ENCODE measurements at places on chromosomes 5 and 9.
A peak's percentile ranks its signal among the peaks of the same experiment; 100 is the strongest.

DNA sequence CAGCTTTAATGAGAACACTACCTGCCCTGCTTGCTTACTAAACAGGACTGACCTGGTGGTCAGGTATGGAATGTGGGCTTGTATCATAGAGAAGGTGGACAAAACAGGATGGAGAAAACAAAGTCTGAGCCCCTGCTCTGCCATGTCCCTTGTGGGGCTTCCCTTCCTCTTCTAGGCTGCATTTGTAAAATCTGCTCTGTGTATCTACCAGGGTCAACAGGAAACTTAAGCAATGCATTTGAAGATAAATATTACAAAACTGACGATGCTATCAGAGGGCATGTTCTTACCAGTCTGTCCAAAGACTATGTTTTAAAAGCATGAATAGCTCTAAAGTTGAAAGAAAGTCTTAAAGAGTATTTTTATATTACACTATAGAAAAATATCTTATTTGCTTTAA lies 228.7 kb downstream of the DCP2 start:
- no peaks in the 10 kb centered on the region for H3K27me3 ChIP-seq
- no peak for DNase-seq
- no peaks in the 10 kb centered on the region for H3K36me3 ChIP-seq
- H3K4me1 ChIP-seq, result no peaks in the 10 kb centered on the region
- no peak overlapping the region for H3K4me3 ChIP-seq

GRCh38 chr9:135902655-135903357 lies 4.5 kb downstream of the CAMSAP1 start:
- no peak for DNase-seq
- no peak overlapping the region for H3K27ac ChIP-seq
- H3K4me1 ChIP-seq, result peaks cover 7% of the 10 kb centered on the region
- no peaks in the 10 kb centered on the region for H3K27me3 ChIP-seq
- no peak overlapping the region for H3K4me3 ChIP-seq

DNA sequence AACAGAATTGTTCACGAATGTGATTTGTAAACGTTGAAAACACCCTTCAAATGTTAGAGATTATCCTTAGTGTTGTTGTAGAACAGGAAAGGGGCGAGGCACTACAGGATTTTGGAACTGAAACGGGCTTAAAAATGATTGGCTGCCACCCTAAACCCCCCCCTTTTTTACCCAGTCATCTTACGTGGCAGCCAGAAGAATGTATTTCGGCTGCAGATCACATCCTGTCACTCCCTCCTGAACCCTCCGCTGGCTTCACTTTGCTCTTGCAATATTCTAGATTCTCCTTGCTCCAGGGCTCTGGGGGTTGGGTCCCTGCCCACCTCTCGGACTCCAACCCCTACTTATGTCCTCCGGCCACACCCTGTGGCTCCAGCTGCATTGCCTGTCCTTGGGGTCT lies 13.9 kb upstream of the UNC5A start:
- no peak overlapping the region for H3K27ac ChIP-seq
- no peaks in the 10 kb centered on the region for H3K27me3 ChIP-seq
- H3K4me1 ChIP-seq, result no peaks in the 10 kb centered on the region
- no peaks in the 10 kb centered on the region for H3K36me3 ChIP-seq
- DNase-seq, result no peak

GRCh38 chr5:103546858-103547257 lies 15.7 kb downstream of the NUDT12 start:
- no peak for DNase-seq
- no peaks in the 10 kb centered on the region for H3K4me1 ChIP-seq
- no peak overlapping the region for H3K27ac ChIP-seq
- no peak overlapping the region for H3K4me3 ChIP-seq
- no peaks in the 10 kb centered on the region for H3K27me3 ChIP-seq

- no peak overlapping the region for H3K27ac ChIP-seq
- no peaks in the 10 kb centered on the region for H3K27me3 ChIP-seq
- no peak for DNase-seq
- no peaks in the 10 kb centered on the region for H3K36me3 ChIP-seq
- no peak overlapping the region for H3K4me3 ChIP-seq
- no peaks in the 10 kb centered on the region for H3K4me1 ChIP-seq
Measured at GRCh38 chr5:173327084-173327947, 898 bp downstream of the STC2 start.

- DNase-seq, result no peak
- no peaks in the 10 kb centered on the region for H3K36me3 ChIP-seq
- no peak overlapping the region for H3K4me3 ChIP-seq
- no peaks in the 10 kb centered on the region for H3K4me1 ChIP-seq
- H3K27me3 ChIP-seq, result no peaks in the 10 kb centered on the region
Measured at GRCh38 chr9:1457460-1457859, 407.3 kb downstream of the DMRT2 start.

GRCh38 chr9:73357607-73358006 lies 205.9 kb downstream of the ANXA1 start:
- DNase-seq, result no peak
- H3K4me3 ChIP-seq, result no peak overlapping the region
- no peak overlapping the region for H3K27ac ChIP-seq
- H3K27me3 ChIP-seq, result no peaks in the 10 kb centered on the region

GRCh38 chr5:144800169-144800568 lies 629.5 kb downstream of the KCTD16 start:
- no peak for DNase-seq
- no peak overlapping the region for H3K27ac ChIP-seq
- no peak overlapping the region for H3K4me3 ChIP-seq
- no peaks in the 10 kb centered on the region for H3K4me1 ChIP-seq
- no peaks in the 10 kb centered on the region for H3K27me3 ChIP-seq

GRCh38 chr5:23316060-23316591 lies 191.3 kb upstream of the PRDM9 start:
- H3K27ac ChIP-seq, result no peak overlapping the region
- no peak overlapping the region for H3K4me3 ChIP-seq
- no peak for DNase-seq
- H3K4me1 ChIP-seq, result no peaks in the 10 kb centered on the region

GRCh38 chr9:94668928-94669729 lies 29.8 kb upstream of the FBP1 start:
- H3K36me3 ChIP-seq, result no peaks in the 10 kb centered on the region
- H3K4me3 ChIP-seq, result peak overlapping the region; percentile 84
- H3K27ac ChIP-seq, result peak overlapping the region; percentile 58
- H3K4me1 ChIP-seq, result no peaks in the 10 kb centered on the region
- no peaks in the 10 kb centered on the region for H3K27me3 ChIP-seq
- DNase-seq, result peak; percentile 46

DNA sequence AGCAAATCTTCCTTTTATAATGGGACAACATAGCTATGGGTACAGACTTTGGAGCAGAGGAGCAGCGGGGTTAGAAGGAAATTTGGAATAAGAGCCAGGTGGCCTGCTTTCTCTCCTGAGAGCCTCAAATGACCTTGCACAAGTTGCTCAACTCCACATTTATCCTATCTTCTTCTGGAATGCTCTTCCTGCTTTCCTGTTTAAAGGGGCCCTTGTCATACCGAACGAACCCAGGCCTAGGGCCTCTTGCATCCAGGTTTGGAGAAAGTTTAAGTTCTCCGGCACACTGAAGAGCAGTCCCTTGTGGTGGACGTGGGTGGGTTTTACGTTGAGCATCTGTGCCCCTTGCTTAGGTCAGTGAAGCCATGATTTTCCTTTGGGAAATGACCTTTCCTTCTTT lies 197.9 kb upstream of the NR3C1 start:
- no peaks in the 10 kb centered on the region for H3K36me3 ChIP-seq
- no peak overlapping the region for H3K27ac ChIP-seq
- no peak for DNase-seq

DNA sequence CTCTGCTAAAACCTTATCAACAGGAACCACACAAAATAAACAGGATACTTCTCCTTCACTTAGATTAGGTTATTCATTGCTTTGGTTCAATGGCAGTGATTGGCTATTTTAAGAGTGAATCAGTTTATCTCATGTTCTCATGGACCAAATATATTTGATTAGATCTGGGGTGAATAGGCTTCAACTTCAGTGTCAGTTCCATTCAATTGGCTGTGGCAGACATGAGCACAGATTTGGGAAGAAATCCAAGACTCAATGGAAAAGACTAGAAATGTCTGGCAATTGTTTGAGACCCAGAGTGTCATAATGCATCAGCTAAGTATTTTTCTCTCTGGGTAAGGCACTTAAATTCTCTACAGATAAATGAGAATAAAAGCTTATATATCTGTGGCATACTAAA lies 37.1 kb downstream of the CDH18 start:
- no peaks in the 10 kb centered on the region for H3K4me1 ChIP-seq
- DNase-seq, result no peak

DNA sequence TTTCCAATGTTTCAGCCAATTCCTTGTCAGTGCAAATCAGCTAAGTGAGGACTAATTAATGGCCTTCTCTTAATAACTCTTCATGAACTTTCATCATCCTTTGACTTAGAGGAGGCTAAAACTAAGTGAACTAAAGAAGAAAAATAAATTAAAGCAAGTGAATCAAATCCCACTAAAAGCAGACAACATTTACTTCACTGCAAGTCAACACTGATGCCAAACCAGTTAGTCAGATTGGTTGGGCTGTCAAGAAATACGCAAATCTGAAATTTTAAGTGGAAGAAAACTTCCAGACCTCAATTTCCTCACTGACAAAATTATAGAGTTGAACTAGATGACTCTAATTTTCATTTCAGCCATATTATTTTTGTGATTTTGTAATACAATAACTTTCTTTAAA lies 137.2 kb upstream of the PRLR start:
- H3K4me3 ChIP-seq, result no peak overlapping the region
- no peaks in the 10 kb centered on the region for H3K4me1 ChIP-seq
- H3K27me3 ChIP-seq, result no peaks in the 10 kb centered on the region

DNA sequence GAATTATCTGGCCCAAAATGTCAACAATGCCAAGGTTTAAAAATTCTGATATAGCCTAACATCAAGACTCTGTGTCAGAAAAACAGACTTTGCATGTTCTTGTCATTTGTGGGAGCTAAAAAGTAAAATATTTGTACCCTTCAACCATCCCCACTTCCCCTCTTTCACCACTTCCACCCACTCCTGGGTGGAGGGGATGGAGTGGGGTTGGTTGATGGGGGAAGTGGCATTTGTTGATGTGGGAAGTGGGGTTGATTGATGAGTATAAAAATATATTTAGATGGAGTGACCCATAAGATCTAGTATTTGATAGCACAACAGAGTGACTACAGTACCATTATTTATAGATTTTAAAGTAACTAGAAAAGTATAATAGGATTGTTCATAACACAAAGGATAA lies 55.0 kb upstream of the C9orf72 start:
- H3K4me3 ChIP-seq, result no peak overlapping the region
- DNase-seq, result no peak

- no peaks in the 10 kb centered on the region for H3K36me3 ChIP-seq
- H3K27ac ChIP-seq, result no peak overlapping the region
- H3K27me3 ChIP-seq, result no peaks in the 10 kb centered on the region
- no peak for DNase-seq
- peaks cover 14% of the 10 kb centered on the region for H3K4me1 ChIP-seq
- no peak overlapping the region for H3K4me3 ChIP-seq
Measured at GRCh38 chr9:133419005-133419404, 1.2 kb upstream of the REXO4 start.

DNA sequence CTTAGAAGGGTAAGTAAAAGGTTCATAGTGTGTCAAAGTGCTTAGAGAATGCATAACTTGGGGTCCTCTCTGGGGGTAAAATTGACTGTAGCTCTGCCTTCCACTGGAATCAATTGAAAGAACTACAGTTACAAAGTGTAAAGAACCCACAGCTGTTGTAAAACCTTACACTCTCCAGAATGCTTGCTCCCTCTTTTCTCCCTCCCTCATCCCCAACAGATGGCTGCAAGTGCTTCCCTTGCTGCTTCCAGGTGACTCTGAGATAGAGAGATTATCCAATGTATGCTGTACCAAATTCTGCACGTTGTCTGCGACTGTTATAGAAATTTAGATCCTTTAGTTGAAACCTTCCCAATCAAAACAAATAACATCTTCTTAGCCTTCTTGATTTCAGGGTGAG lies 126.0 kb downstream of the STK32A start:
- no peak overlapping the region for H3K4me3 ChIP-seq
- H3K4me1 ChIP-seq, result no peaks in the 10 kb centered on the region
- no peak for DNase-seq
- no peaks in the 10 kb centered on the region for H3K36me3 ChIP-seq

- H3K27ac ChIP-seq, result no peak overlapping the region
- no peaks in the 10 kb centered on the region for H3K27me3 ChIP-seq
- H3K4me1 ChIP-seq, result no peaks in the 10 kb centered on the region
- no peaks in the 10 kb centered on the region for H3K36me3 ChIP-seq
Measured at GRCh38 chr5:6950250-6950649, 237.0 kb downstream of the TENT4A start.

GRCh38 chr5:135012951-135013391 lies 21.1 kb downstream of the PITX1 start:
- H3K4me3 ChIP-seq, result no peak overlapping the region
- no peak for DNase-seq

DNA sequence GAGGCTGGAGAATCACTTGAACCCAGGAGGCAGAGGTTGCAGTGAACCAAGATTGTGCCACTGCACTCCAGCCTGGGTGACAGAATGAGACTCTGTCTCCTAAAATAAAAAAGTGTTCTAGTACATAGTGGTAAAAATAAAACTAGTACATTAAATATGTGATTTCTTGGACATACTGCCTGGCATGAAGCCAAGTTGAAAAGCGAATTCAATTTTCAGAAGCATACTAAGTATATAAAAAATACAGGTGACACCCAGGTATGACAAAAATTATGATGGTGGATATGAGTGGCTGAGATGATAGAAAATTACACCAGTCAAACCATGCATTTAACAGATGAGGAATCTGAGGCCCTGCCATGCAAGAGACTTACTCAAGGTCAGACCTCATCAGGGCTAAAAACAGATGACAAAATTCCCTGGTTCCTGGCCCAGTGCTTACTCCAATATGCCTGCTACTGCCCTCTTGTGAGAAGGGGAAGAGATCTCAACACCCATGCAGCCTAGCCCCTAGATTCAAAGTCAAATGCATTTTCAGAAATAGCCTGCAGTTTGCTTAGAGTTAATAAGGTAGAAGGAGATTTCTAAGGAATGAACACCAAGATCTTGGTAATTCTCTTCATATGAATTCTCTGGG lies 46.6 kb upstream of the GNPDA1 start:
- H3K4me3 ChIP-seq, result no peak overlapping the region
- peaks cover 5% of the 10 kb centered on the region for H3K4me1 ChIP-seq

GRCh38 chr5:50922942-50923767 lies 256.7 kb downstream of the PARP8 start:
- no peaks in the 10 kb centered on the region for H3K4me1 ChIP-seq
- H3K4me3 ChIP-seq, result no peak overlapping the region
- no peak overlapping the region for H3K27ac ChIP-seq
- DNase-seq, result no peak
- H3K27me3 ChIP-seq, result no peaks in the 10 kb centered on the region

- H3K36me3 ChIP-seq, result no peaks in the 10 kb centered on the region
- DNase-seq, result no peak
- no peak overlapping the region for H3K4me3 ChIP-seq
- H3K4me1 ChIP-seq, result no peaks in the 10 kb centered on the region
Measured at GRCh38 chr9:87389936-87390335, 107.7 kb upstream of the DAPK1 start.
